Naive thymus-derived CD4-positive, alpha-beta T cell (primary cell): ENCODE measurements at places on chromosomes 16 and 17. TPM values are rescaled to one million over a fixed set of nuclear protein-coding genes. Genes with fewer than 3 reads are reported as not detected.

- H3K36me3 ChIP-seq, result no peaks in the 10 kb centered on the region
- no peaks in the 10 kb centered on the region for H3K4me1 ChIP-seq
- H3K27me3 ChIP-seq, result no peaks in the 10 kb centered on the region
- no peak overlapping the region for H3K4me3 ChIP-seq
Observed at GRCh38 chr17:13776027-13776551, 174.4 kb upstream of the HS3ST3A1 start.

DNA sequence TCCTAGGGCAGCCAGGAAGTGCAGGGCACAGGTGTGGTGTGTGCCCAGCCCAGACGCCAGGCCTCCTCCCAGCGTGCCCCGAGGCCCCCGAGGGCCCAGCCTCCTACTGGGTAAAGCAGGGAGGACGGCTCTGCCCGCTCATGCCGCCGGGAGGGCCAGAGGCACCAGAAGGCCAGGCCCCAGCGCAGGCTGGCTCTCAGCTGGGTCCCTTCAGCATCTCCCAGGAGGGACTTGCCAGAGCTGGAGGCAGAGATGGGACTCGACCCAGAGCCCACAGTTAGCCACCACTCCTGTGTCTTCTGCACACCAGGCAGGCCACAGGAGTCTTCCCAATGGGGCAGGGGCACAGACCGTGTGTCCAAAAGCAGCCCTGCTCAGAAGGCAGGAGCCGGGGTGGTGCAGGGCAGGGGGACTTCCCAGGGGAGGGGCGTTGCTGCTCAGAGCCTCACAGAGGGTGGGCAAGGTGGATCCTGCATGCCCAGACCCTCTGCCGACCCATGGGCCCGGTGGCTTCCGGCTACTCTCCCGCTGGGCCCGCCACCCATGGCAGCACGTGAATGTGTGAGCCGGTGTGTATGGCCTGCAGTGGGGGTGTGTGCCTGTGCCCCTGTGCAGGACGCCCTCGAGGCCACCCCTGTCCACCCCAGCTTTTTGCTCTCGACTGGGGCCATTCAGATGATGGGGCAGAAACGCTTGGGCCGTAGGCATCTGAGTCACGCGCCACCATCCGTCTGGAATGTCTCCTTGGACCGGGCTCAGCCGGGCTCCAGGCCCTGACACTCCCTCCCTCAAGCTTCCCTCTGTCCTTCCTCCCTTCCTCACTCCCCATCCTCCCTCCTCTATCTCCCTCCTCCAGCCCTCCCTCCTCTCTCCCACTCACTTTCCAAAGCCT is 5.7 kb upstream of the ZNF469 start:
- no peaks in the 10 kb centered on the region for H3K4me1 ChIP-seq
- no peak overlapping the region for H3K4me3 ChIP-seq
- no peak overlapping the region for H3K27ac ChIP-seq
- H3K36me3 ChIP-seq, result no peaks in the 10 kb centered on the region
- H3K27me3 ChIP-seq, result no peaks in the 10 kb centered on the region
- DNase-seq, result no peak

DNA sequence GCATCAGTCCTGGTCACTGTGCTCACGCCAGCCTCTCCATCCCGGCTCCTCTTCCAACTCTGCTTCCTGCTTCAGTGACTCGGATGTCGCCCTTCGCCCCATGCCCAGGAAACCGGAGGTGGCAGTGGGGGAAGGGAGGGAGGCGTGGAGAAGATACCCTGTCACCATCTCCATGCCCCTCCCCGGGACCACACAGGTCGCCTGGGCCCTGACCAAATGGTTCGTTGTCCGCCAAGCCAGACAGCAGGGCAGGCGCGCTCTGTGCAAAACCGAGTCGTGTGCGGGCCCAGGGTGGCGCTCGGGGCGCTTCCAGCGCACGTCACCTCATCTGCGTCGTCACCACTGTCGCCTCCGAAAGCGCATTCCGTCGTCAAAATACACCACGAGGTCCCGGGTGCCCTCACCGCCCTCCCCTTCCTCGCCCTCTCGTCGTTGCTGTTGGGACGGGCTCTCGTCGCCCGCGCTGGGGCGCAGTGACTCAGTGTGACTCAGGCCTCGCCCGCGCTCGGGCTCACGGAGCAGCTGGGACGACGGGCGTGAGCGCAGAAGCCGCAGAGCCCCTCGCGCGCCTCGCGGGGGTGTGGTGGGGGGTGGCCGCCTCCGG is 39.2 kb downstream of the ZNF778 start:
- H3K4me1 ChIP-seq, result peaks cover 10% of the 10 kb centered on the region
- H3K4me3 ChIP-seq, result peak overlapping the region; percentile 52
- H3K27ac ChIP-seq, result peak overlapping the region; percentile 19
- no peaks in the 10 kb centered on the region for H3K36me3 ChIP-seq

GRCh38 chr17:46151762-46152161 is 41.5 kb downstream of the KANSL1 start:
- no peak overlapping the region for H3K27ac ChIP-seq
- peaks cover 92% of the 10 kb centered on the region for H3K4me1 ChIP-seq
- no peak for DNase-seq

DNA sequence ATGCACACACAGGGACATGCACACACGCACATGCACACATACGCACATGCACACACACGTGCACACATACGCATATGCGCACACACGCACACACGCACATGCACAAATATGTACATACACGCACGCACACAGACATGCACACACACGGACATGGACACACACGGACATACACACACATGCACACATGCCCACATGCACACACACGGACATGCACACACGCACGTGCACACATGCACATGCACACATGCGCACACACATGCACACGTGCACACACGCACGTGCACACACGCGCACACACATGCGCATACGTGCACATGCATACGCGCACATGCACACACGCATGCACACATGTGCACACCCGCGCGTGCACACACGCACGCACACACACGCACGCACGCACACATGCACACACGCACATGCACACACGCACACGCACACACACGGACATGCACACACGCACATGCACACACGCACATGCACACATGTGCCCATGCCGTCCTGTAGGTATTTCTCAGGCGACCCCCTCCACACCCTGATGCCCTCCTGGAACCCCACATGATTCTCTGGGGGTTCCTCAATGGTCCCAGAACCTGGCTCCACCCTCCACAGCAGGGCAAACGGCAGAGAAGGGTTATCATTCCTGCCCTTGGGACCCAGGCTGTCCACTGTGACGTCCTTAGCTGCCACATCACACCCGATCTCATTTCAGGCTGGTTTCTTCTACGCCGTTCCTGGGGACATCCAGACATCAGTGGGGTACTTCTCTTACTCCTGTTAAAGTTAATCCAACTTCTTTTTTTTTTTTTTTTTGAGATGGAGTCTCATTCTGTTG is 9.6 kb upstream of the RBFOX3 start:
- no peaks in the 10 kb centered on the region for H3K4me1 ChIP-seq
- H3K27me3 ChIP-seq, result no peaks in the 10 kb centered on the region
- H3K36me3 ChIP-seq, result no peaks in the 10 kb centered on the region
- DNase-seq, result no peak

DNA sequence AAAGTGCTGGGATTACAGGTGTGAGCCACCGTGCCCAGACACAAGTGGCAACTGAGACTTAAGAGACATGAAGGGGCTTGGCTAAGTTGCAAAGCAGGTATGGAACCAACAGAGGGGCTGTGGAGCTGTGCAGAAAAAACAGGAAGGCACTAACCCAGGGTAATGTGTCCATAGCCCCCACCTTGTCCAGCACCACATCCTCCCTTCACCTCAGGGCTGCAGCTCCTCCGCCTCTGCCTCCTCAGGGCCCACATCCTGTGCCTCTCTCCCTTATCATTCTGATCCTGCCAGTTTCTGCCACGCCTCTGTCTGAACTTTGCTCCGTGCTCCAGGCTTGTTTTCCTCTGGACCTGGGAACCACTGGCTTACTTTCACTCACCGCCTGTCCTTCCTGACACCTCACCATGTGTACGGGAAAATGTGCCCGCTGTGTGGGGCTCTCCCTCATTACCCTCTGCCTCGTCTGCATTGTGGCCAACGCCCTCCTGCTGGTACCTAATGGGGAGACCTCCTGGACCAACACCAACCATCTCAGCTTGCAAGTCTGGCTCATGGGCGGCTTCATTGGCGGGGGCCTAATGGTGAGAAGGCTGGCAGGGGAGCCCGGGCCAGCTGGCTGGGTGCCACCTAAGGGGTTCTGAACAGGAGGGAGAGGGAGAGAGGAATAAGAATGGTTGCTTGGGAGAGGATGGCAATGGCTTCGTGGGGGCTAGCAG is at the start of gene TM4SF5:
TM4SF5 (plus strand) TSS at position 368 of the 716 bp plus-strand sequence; CDS start at position 405, 37 bp downstream.
- no peak within 1 kb of the TSS for H3K4me3 ChIP-seq
- H3K27ac ChIP-seq, result no peak within 1 kb of the TSS

GRCh38 chr16:31471875-31472708 is at the start of gene TGFB1I1:
TGFB1I1 (plus strand) TSS chr16:31472152; CDS start chr16:31472189, 37 bp downstream.
- no peak within 1 kb of the TSS for H3K27ac ChIP-seq
- H3K4me1 ChIP-seq, result peaks cover 10% of the 10 kb centered on the region
- no peaks in the 10 kb centered on the region for H3K36me3 ChIP-seq
- no peaks in the 10 kb centered on the region for H3K27me3 ChIP-seq

DNA sequence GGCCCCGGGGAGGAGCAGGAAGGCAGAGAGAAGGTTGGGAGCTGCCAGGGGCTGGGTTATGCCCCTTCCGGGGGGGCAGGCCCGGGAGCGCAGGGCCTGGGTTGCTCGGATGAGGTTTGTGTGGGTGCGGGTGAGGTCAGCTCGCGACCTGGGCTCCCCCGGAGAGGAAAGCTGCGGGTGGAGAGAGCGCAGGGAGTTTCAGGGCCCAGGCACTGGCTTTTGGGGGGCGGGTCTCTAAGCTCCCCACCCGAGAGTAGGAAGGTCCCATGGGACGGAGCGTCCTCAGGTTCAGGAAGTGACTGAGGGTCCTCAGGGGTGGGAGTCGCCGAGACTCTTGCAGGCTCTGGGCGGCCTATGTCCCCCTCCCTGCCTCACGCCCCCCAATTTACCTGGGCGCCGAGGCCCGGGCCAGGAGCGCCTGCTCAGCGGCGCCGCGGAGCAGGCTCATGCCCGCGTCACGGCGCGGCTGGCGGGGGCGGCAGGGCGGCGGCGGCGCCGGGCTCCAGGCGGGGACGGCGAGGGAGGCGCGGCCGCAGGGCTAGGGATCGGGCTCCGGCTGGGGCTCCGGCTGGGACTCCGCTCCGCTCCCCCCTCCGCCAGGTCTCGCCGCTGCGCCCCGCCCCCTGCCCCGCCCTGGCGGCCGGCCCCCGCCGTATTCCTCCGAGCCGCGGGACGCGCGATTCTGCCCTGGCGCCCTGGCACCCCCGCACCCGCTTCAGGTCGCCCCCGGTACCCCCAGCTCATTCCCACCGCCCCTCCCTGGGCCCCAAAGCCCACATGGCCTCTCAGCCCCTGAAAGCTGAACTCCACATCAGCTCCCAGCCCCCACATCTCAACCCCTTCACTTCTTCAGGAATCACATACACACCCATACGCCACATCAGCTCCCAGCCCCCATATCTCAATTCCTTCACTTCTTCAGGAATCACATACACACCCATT is at the start of gene DOK4:
DOK4 (minus strand) TSS at position 578 of the 942 bp plus-strand sequence. CDS start 6,986 bp downstream, outside the sequence.
- peak within 1 kb of the TSS; percentile 59 for H3K4me3 ChIP-seq
- no peaks in the 10 kb centered on the region for H3K27me3 ChIP-seq
- peaks cover 9% of the 10 kb centered on the region for H3K4me1 ChIP-seq
- DNase-seq, result peak; percentile 64
- H3K36me3 ChIP-seq, result no peaks in the 10 kb centered on the region
- peak within 1 kb of the TSS; percentile 64 for H3K27ac ChIP-seq

DNA sequence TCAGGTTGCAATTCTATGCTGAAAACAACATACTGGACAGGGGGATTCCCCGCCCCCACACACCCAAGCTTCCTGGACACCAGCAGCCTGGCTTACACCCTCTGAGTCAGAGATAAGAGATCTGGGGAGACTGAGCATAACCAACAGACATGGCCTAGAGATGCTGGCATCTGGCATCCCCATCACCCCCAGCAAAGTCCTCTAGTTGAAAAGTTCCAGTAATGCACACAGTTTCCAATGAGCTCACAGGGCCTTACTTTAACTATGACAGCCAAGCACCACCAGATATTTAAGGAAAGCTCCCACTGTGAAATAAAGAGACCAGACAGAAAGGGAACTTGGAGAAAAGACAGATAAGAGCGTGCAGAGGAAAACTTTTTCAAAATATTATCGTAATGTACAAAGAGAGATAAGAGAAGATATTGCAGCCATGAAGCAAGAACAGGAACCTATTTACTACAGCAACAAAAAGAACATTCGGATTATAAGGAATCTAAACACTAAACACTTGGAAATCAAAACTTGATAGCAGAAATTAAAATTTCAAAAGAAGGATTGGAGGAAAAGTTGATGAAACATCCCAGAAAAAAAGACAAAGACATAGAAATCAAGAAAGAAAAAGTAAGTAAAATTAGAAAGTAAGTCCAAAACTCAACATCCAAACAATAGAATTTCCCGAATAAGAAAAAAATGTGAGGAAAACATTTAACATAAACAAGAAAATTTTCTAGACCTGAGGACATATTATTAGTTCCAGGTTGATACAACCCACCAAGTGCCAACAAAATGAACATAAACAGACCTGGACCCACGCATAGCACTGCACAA is 17.2 kb upstream of the ALOX15 start:
- no peaks in the 10 kb centered on the region for H3K4me1 ChIP-seq
- H3K27me3 ChIP-seq, result no peaks in the 10 kb centered on the region
- H3K36me3 ChIP-seq, result no peaks in the 10 kb centered on the region
- H3K27ac ChIP-seq, result no peak overlapping the region

- no peak overlapping the region for H3K4me3 ChIP-seq
- H3K27me3 ChIP-seq, result no peaks in the 10 kb centered on the region
- H3K36me3 ChIP-seq, result peaks cover 27% of the 10 kb centered on the region
Observed at GRCh38 chr17:47652570-47652969, 2.9 kb downstream of the KPNB1 start.

DNA sequence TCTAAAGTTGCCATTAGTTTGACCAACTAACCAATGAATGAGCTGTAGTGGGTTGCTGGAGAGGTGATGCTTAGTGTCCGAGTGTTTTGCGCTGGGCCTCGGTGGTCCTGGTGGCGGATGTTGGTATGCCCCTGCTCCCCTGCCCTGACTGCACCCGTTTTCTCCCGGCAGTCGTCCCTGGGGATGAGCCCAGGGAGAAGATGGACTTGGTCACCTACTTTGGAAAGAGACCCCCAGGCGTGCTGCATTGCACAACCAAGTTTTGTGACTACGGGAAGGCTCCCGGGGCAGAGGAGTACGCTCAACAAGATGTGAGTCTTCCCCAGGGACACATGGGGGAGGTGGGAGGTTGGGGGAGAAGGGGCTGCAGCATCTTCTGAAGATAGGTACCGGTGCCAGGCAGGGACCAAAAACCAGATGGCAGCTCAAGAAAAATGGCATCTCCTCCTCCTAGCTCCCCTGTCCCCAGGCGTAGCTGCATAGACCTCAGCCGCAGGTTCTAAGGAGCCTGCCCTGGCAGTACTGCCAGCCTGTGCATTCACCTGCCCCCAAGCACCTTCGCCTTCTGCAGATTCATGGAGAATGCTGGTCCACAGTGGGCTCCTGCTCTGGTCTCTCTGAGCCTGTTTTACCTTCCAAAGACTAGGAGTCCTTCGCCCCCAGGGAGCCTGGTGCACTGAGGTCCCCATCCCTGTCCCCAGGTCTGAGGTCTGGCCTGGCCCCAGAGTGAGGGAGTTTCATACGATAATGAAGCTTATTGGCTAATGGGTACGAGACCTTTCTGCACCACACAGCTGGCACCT is 5.3 kb downstream of the CNP start:
- peaks cover 2% of the 10 kb centered on the region for H3K4me1 ChIP-seq
- no peak for DNase-seq
- no peak overlapping the region for H3K4me3 ChIP-seq
- H3K27me3 ChIP-seq, result no peaks in the 10 kb centered on the region
- H3K27ac ChIP-seq, result no peak overlapping the region
- H3K36me3 ChIP-seq, result peaks cover 16% of the 10 kb centered on the region

GGA2 gene
- total RNA-seq, result 104 TPM

SOX15 gene
- 0.44 TPM for total RNA-seq

TBC1D3E gene
- not detected in 2 replicates for total RNA-seq

APOBR gene
- 28.8 TPM for total RNA-seq

AOC3 gene
- 1.1 TPM for total RNA-seq
